ENCODE measurements at places on chromosomes 5 and 9. TPM values are rescaled to one million over a fixed set of nuclear protein-coding genes. Genes with fewer than 3 reads are reported as not detected.

FGF18 gene
- not detected for total RNA-seq

PRUNE2 gene
- 0.45 TPM for total RNA-seq

INSL6 gene
- total RNA-seq = not detected

KCNIP1 gene
- total RNA-seq = not detected

ENTREP1 gene
- total RNA-seq = not detected

IL13 gene
- total RNA-seq = 8.4 TPM

SPINK4 gene
- total RNA-seq = not detected

NEK6 gene
- total RNA-seq = 11.4 TPM

DNA sequence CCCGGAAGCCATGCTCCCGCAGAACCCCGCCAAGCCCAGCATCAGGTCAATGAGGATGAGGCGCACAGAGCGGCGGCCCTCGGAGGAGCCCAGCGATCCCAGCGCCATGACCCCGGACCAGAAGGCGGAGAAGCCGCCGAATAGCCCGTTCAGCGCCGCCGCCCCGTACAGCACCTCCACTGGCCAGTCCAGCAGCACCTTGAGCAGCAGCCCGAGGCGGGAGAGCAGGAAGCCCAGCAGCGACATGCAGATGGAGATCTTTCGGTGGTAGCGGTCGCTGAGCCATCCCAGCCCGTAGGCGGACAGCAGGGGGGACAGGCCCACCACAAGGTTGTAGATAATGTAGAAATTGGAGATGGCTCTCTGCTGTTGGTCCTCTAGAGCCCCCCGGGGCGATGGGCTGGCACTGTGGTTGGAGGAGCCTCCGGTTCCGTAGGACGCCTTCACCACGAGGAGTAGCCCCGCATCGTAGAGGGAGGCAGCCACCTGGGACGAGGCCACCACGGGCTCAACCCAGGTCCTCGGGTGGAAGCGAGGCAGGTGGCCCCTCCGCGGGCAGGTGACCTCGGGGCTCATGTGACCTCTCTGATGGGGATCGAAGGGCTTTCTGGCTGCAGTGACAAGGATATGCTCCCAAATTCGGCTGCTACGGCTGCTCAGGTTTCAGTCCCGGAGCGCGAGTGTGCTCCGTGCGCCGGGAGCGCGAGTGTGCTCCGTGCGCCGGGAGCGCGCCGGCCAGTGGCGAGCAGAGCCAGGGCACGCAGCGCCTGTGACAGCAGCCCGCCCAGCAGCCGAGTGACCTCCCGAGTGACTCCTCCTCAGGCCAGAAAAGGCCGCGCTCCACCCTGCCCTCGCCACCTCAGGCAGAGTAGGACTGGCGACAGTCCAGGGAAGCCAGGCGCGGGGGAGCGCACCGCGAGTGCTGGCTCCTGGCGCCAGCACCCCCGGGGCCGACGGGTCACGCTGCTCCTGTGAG lies at the start of gene SLC46A2:
Gene SLC46A2 (minus strand): TSS at position 771 of the 976 bp plus-strand sequence. CDS start 195 bp downstream, at position 576.
- H3K27me3 ChIP-seq = peaks cover 37% of the 10 kb centered on the region
- no peaks in the 10 kb centered on the region for H3K36me3 ChIP-seq
- no peak within 1 kb of the TSS for H3K27ac ChIP-seq
- H3K4me1 ChIP-seq = no peaks in the 10 kb centered on the region

DNA sequence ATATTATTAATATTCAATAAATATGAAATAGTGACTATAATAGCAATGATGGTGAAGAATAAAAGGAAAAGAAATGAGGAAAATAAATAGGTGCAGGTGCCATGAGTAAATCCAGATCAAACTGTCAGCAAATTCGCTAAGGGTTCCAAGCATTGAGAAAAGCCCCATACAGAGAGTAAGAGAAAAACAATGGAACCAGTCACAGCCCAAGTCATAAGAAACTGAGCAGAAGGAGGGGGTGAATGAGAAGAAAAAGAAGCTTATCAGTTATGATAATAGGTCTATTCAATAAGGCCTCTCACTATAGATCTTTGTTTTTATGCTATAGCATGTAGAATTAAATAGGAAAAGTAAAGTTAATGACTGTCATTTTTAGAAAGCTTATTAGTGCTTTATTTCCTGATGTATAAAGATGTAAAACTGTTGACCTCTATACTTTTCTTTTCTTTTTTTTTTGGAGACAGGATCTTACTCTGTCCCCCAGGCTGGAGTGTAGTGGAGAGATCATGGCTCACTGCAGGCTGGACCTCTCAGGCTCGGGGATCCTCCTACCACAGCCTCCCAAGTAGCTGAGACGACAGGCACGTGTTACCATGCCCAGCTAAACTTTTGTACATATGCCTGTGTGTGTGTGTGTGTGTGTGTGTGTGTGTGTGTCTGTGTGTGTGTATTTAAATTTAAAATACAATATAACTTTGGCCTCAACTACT lies 72.4 kb downstream of the FYB1 start:
- no peak overlapping the region for H3K27ac ChIP-seq
- peaks cover 6% of the 10 kb centered on the region for H3K36me3 ChIP-seq
- DNase-seq = no peak
- no peaks in the 10 kb centered on the region for H3K27me3 ChIP-seq

- DNase-seq = no peak
- no peak overlapping the region for H3K27ac ChIP-seq
- H3K4me3 ChIP-seq = no peak overlapping the region
- no peaks in the 10 kb centered on the region for H3K27me3 ChIP-seq
- H3K4me1 ChIP-seq = no peaks in the 10 kb centered on the region
Measured at GRCh38 chr5:60014331-60014730, 120.8 kb upstream of the PDE4D start.

DNA sequence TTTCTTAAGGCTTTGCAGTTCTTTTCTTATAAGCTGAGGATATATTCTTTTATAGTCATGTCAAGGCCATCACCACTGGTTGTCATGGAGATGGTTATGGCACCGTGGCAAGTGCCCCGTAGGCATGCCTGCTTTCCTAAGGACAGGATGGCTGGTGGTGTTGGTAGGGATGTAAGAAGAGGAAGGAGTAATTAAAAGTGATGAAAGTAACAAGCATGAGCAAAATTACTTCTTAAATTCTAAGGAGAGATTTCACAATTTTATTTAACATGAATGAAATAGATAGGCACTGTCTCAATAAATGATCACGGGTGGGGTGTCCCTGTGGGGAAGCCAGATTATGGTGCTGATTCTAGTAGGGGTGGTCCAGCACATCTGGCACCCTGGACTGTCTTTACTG lies 290.2 kb upstream of the KLF4 start:
- peaks cover 5% of the 10 kb centered on the region for H3K4me1 ChIP-seq
- DNase-seq = no peak

- no peak overlapping the region for H3K27ac ChIP-seq
- H3K4me3 ChIP-seq = no peak overlapping the region
- no peaks in the 10 kb centered on the region for H3K36me3 ChIP-seq
- H3K27me3 ChIP-seq = no peaks in the 10 kb centered on the region
- no peaks in the 10 kb centered on the region for H3K4me1 ChIP-seq
Measured at GRCh38 chr5:162230348-162230747, 162.8 kb downstream of the GABRG2 start.

DNA sequence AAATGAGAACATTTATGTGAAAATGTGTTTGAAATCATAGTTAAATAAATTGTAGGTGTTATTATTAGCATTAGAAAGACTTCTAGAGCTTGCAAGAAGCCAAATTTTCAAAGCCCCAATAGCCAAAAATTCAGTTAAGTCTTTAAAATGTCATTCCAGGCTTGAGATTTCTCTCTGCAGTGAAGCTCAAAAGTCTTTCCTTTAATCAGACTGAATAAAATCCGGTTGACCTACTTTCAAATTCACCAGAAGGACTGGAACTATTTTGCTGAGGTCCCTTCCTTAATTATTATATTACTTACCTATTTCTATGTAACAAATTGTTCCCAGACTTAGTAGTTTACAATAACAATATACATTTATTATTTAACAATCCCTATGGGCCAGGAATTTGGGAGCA lies 112.2 kb upstream of the TRPM3 start:
- H3K36me3 ChIP-seq = no peaks in the 10 kb centered on the region
- no peaks in the 10 kb centered on the region for H3K27me3 ChIP-seq
- H3K4me3 ChIP-seq = no peak overlapping the region
- H3K27ac ChIP-seq = no peak overlapping the region
- DNase-seq = no peak

GRCh38 chr9:1429297-1429696 lies 379.1 kb downstream of the DMRT2 start:
- no peaks in the 10 kb centered on the region for H3K4me1 ChIP-seq
- no peak for DNase-seq
- no peaks in the 10 kb centered on the region for H3K27me3 ChIP-seq
- no peak overlapping the region for H3K27ac ChIP-seq

DNA sequence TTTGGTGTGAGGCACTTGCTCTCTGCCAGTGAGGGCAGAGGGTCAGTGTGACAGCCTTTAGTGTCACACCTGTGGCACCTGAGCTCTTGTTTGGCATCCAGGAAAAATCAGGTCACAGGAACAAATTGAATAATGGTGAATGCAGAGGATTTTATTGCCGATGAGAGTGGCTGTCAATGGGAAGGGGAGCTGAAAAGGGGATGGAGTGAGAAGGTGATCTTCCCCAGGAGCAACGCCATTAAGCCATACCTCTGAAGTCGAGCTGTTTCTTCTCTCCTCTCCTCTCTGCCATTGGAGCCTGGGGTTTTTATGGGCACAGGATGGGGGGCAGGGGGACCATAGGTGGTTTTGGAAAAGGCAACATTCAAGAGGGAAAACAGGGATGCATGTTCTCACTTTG lies 2.4 kb upstream of the HSD17B4 start:
- H3K4me3 ChIP-seq = no peak overlapping the region
- peaks cover 15% of the 10 kb centered on the region for H3K27me3 ChIP-seq
- no peak overlapping the region for H3K27ac ChIP-seq
- no peaks in the 10 kb centered on the region for H3K36me3 ChIP-seq
- peaks cover 14% of the 10 kb centered on the region for H3K4me1 ChIP-seq

- H3K4me1 ChIP-seq = peaks cover 21% of the 10 kb centered on the region
- H3K36me3 ChIP-seq = no peaks in the 10 kb centered on the region
- H3K27ac ChIP-seq = peak overlapping the region; percentile 78
- peak overlapping the region; percentile 86 for H3K4me3 ChIP-seq
- no peaks in the 10 kb centered on the region for H3K27me3 ChIP-seq
Measured at GRCh38 chr5:1111241-1111726, 579 bp downstream of the SLC12A7 start.

DNA sequence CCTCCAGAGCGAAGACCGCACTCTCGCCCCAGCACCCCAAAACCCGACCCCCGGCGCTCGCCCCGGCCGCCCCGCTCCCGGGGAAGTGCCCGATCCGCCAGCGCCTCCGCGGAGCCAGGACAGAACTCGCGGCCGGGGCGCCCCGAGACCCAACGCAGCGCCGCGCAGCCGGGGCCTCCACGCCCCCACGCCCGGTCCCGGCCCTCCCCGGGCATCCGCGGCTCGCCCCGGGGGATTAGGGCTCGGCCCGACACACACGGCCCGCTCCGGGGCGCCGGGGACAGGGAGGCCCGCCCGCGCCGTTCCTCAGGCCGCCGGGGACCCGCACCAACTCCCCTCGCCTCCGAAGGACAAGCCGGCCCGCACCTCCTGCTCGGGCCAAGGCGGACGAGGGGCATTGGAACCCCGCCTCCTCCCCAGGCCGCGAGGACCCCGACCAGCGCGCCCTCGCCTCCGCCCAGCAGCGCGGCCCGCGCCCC lies 544 bp downstream of the FNBP1 start:
- peak overlapping the region; percentile 99 for H3K4me3 ChIP-seq
- peaks cover 48% of the 10 kb centered on the region for H3K4me1 ChIP-seq
- peak; percentile 63 for DNase-seq
- H3K36me3 ChIP-seq = peaks cover 10% of the 10 kb centered on the region
- no peaks in the 10 kb centered on the region for H3K27me3 ChIP-seq

GRCh38 chr5:121979691-121980090 lies 17.9 kb downstream of the SRFBP1 start:
- H3K36me3 ChIP-seq = peaks cover 12% of the 10 kb centered on the region
- H3K27ac ChIP-seq = no peak overlapping the region
- H3K4me3 ChIP-seq = no peak overlapping the region
- peaks cover 16% of the 10 kb centered on the region for H3K4me1 ChIP-seq
- no peaks in the 10 kb centered on the region for H3K27me3 ChIP-seq

- no peaks in the 10 kb centered on the region for H3K27me3 ChIP-seq
- no peaks in the 10 kb centered on the region for H3K4me1 ChIP-seq
- no peak for DNase-seq
- H3K36me3 ChIP-seq = no peaks in the 10 kb centered on the region
- no peak overlapping the region for H3K4me3 ChIP-seq
Measured at GRCh38 chr9:27157736-27158135, 48.7 kb downstream of the TEK start.

- no peaks in the 10 kb centered on the region for H3K36me3 ChIP-seq
- no peaks in the 10 kb centered on the region for H3K4me1 ChIP-seq
- H3K27me3 ChIP-seq = peaks cover 8% of the 10 kb centered on the region
- H3K4me3 ChIP-seq = no peak overlapping the region
- DNase-seq = no peak
Measured at GRCh38 chr5:146390469-146390868, 51.8 kb downstream of the POU4F3 start.

Data from natural killer cell treated with Interleukin-12 subunit alpha and Interleukin-12 subunit beta and Interleukin-15 and Interleukin-18, amount 100 ng/mL, for 72 hours (primary cell).